ENCODE measurements at places on chromosomes 1 and 21. TPM values are rescaled to one million over a fixed set of nuclear protein-coding genes. Genes with fewer than 3 reads are reported as not detected.

SPATA1 gene
- 0.06 TPM for polyA plus RNA-seq

CRNN gene
- not detected for polyA plus RNA-seq

SYTL1 gene
- 0.73 TPM for polyA plus RNA-seq

OR2T3 gene
- not detected for polyA plus RNA-seq

SLC9C2 gene
- polyA plus RNA-seq: not detected

MAP10 gene
- 2.3 TPM for polyA plus RNA-seq

RALGPS2 gene
- 8.1 TPM for polyA plus RNA-seq

ISG15 gene
- polyA plus RNA-seq: 89.4 TPM

ZNF648 gene
- polyA plus RNA-seq: 0.26 TPM

BATF3 gene
- 0.88 TPM for polyA plus RNA-seq

GRCh38 chr1:235882816-235883215 is 16.1 kb upstream of the LYST start:
- DNase-seq: no peak

GRCh38 chr1:17141441-17142197 is 22.4 kb upstream of the PADI2 start:
- no peak for DNase-seq

DNA sequence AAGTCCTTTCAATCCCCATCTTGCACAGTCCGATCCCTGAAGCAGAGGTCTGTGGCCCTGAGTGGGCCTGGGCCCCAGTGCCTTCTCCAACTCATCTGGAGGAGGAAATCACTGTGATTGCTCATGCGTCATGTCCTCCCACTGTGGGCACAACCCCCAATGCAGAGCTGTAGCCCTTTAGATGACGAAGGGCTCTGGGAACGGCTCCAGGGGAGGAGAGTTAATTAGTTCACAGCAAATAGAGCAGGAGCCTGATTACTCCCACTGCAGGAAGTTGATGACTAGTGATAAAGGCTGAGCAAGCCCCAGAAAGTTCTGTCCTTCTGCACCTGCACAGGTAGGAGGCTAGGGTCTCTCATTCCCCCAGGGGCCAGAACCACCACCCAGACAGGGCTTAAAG is 111.5 kb downstream of the CCDC185 start:
- DNase-seq: no peak

DNA sequence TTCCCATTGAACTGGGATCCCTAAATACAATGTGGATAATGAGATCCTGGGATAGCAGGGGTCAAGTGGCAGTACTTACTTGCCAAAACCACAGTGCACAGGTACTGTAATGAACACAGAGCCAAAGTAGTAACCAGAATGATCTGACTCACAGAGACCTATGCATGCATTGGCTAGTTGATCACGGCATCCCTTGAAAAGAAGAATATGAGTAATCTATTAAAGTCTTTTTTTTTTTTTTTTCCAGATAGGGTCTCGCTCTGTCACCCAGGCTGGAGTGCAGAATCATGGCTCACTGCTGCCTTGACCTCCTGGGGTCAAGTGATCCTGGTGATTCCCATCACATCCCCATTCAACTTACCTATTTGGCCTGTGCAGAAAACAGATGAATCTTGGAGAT is 29.4 kb upstream of the EIF4G3 start:
- DNase-seq: no peak

DNA sequence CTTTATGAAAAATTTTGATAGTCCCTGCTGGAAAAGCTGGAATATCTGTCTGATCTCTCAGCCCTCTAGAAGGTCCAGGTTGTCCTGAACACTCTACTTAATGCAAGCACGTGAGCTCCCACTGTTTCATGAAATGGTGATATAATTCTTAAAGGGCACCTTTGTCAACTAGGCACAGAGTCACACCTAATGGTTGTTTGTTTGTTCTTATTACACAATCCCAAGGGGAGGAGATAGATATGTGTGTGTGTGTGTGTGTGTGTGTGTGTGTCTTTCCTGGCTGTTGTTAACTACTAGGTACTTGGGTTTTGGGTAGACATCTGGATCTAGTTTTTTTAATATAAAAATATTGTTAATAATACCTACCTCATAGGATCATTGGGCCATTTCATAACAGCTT is 63.9 kb downstream of the GRIK1 start:
- DNase-seq: no peak

- no peak for DNase-seq
Observed at GRCh38 chr1:180507795-180508724, 5.7 kb upstream of the ACBD6 start.

- DNase-seq: peak; percentile 33
Observed at GRCh38 chr1:227735539-227736285, 477 bp downstream of the SNAP47 start.

GRCh38 chr21:17388226-17388625 is 124.6 kb upstream of the CXADR start:
- no peak for DNase-seq

DNA sequence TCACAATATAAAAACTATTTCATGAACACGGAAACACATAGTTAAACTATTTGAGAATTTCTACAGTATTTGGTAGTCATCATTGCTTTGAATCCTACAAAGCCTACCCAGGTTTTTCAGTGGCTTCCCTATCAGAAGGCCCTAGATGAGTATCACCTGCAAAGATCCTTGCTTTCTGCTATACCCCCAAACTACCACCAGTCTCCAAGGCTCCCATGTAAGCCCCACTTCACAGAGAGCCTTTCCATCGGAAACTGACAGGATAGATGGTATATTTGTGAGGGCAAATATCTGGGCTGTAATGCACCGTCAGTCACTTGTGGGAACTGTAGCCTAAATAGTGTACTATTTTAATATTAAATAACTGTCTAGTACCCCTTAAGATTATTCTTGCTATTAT is 674.3 kb downstream of the BRINP3 start:
- no peak for DNase-seq

DNA sequence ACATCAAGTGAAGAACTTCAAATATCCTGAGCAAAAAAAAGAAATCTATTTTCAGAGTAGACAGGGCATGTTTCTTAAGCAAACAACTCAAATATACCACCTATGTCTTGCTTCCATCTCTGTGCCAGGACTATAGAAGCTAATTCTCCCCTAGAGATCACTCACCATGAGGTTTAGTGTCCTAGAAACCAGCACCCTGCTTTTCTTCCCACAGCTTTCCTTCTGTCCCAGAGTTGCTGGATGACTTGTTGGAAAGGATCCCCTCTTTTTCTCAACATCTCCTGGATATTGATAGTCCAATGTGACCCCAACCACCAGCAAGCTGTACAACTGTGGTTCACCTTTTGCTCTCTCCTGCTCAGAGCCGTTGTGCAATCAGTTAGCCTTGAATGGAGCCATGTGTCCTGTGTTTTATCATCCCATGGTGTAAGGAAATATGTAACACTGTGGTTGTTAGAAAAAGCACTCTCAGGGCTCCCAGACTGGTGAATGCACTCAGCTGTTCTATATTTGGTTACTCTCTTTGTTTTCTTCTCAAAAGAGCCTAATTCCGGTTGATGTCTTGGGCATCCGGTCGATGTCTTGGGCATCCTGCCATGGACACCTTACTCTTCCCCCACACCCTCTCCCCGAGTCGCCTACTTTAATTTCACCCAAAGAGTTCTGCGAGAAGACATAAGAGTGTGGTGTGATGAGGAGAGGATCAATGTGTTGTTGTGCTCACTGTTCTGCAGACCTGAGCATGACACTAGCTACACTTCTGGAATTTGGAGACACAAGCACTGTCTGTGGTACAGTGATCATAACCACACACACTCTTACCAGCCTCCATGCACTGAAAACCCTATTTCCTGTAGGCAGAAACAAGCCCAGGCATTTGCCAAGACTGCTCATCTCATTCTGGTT is 1.7 kb downstream of the TNFSF4 start:
- DNase-seq: no peak

DNA sequence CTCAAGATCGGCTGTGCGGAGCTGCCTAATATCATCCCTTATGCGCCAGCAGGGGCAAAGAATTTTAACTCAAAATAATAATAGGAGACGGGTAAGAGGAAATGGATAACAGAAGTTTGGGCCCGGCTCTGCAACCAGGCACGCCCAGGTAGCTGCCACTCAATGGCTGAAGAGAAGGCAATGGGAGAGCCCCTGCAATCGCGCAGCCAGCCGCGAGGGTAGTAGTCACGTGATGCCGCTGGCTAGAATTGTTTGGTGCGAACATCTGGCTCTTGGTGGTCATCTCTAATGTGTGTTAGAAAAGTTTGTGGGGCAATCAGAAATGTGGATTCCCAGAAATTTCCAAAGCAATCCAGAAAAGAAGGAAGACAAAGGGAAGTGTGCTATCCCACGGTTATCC is 12.3 kb downstream of the BARHL2 start:
- DNase-seq: no peak

GRCh38 chr1:37945743-37946702 is 830 bp downstream of the INPP5B start:
- DNase-seq: peak; percentile 57

DNA sequence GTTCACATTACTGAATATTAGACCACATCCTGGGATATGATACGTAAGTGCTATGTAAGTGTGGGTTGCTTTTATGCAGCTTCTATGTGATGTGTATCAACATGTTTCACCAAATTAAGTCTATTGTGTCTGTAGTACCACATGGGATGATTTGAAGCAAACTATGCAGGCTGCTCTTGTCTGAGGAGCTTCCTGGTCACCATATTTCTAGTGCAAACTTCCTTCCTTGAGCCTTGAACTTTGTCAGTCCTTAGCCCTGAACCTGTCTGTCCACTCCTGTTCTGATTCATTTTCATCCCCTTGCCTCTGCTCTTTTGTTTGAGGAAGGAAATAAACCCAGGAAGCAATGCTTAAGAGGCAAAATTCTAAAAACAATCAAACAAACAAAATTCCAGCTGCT is 117.5 kb upstream of the VANGL1 start:
- no peak for DNase-seq

DNA sequence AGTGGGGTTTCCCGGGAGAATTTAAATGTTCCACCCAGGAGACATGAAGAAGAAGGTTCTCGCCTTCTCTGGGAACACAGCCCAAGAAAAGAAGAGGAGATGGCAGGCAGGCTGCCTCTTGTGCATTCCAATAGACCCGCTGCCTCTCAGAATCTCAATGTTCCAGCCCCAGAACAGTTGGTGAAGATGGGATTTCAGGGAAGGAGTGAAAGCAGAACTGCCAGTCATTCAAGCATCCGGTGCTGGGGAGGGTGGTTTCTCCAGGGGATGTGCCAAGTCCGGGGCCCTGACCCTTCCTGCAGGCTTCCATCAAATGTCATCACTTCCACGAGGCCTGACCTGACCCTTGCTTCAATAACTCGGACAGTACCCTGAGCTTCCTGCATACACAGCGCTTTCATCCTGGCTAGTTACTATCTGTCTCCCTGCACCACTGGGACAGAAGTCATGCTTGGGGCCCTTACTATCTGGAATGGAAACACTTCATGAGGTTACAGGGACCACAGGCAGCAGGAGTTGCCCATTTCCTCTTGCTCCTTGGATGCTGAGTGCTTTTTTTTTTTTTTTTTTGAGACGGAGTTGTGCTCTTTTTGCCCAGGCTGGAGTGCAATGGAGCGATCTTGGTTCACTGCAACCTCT is 386.6 kb upstream of the POU3F1 start:
- DNase-seq: no peak

DNA sequence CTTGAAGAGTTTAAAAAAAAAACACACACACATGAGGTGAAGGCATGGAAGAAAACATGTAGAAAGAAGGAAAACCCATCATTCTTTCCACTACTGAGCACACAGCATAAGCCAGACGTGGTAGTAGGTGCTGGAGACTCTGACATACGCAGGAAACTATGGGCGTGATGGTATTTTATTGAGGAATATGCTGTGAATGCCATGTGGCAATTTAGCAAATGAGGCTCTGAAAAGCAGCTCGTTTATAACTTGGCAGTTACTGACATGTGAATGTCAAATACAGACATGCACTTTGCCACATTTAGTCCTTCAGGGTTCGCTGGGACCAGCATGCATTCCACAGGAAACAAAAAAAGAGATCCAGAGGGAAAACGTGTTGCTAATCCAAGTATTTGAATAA is 74.3 kb upstream of the IFNAR2 start:
- no peak for DNase-seq

DNA sequence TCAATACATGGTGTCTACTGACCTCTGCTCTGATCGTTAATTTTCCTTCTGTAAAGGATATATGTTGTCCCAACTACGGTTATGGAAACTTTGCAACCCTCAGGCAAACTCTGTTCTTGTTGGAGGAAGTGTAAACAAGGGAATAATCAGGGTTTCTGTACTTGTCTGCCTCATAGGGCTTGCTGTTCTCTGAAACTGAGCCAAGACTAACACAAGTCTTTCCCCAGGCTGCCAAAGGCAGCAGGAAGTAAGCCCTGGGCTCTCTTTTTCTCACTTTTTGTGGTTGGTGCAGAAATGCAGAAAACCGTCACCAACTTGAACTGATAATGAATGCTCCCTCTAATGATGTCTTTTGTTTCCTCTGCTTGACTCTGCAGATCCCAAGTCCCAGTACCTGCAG is 7.6 kb downstream of the CYP4X1 start:
- no peak for DNase-seq

DNA sequence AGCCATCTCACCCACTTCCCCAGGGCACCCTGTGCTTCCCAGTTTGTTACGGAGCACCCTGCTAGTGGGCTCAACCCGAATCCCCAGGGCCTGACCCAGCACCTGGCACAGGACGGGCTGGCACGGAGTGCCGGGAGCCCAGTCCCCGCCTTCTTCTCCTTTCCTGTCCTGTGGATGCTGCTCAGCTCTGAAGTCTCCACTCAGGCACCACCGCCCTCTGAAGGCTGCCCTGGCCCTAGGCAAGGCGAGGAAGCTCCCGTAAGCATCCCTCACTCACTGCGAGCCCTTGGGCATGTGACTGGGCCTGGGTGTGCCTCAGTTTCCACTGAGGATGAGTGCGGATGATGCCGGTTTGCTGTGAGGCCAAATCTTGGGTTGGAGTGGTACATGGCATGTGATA is 21.8 kb downstream of the SLC1A7 start:
- DNase-seq: no peak

DNA sequence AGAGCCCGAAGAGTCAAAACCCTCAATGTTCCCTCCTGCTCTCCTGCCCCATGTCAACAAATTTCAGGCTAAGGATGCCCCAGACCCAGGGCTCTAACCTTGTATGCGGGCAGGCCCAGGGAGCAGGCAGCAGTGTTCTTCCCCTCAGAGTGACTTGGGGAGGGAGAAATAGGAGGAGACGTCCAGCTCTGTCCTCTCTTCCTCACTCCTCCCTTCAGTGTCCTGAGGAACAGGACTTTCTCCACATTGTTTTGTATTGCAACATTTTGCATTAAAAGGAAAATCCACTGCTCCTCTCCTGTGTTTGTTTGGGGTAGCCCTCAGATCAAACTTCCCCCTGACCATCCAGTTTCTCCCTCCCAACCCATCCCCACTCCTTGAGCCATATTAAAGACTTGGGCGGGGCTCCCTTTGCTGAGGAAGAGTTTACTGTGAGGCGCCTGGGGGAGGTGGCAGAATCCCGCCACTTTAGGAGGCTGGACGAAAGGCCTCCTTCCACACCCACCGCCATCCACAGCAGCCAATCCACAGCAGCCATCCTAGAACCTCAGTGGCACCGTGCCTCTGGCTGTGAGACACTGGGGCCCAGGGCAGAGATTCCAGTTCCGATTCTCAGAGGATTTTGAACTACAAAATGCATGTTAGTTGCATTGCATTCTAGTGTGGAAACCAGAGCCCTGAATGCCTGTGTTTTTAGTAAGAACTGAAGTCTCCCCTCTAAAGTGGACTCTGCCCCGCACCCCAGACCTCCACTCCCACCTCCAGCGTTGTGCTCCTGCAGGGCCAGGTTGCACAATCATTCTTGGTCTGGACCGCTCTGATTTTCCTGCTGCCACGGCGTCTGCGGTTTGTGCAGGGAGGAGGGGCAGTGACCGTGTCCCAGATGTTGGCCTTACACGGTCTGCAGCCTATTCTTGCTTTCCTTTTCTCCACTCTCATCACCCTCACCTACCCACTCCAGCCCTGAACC is 3.0 kb downstream of the OLFML3 start:
- no peak for DNase-seq

Data from liver (tissue), 10 donors.